ENCODE measurements at places on chromosomes 5 and 9.

- no peak for DNase-seq
These were observed 120.6 kb downstream of the TTLL11 start for GRCh38 chr9:121972501-121972981.

GRCh38 chr5:137561608-137562007 lies 62.5 kb upstream of the SPOCK1 start:
- no peak for DNase-seq

DNA sequence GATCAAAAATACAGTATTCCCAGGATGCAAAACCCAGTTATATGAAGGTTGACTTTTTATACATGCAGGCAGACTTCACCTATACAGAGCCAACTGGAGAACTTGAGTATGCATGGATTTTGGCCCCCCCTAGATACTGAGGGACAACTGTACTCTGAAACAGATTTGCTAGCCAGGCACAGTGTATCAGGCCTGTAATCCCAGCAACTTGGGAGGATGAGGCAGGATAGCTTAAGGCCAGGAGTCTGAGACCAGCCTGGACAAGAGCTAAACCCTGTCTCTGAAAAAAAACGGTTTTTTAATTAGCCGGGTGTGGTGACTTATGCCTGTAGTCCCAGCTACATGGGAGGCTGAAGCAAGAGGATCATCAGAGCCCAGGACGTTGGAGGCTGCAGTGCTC lies 21.9 kb downstream of the PTBP3 start:
- DNase-seq = no peak

- no peak for DNase-seq
These were observed 1472.5 kb upstream of the CDH6 start for GRCh38 chr5:29720954-29721353.

DNA sequence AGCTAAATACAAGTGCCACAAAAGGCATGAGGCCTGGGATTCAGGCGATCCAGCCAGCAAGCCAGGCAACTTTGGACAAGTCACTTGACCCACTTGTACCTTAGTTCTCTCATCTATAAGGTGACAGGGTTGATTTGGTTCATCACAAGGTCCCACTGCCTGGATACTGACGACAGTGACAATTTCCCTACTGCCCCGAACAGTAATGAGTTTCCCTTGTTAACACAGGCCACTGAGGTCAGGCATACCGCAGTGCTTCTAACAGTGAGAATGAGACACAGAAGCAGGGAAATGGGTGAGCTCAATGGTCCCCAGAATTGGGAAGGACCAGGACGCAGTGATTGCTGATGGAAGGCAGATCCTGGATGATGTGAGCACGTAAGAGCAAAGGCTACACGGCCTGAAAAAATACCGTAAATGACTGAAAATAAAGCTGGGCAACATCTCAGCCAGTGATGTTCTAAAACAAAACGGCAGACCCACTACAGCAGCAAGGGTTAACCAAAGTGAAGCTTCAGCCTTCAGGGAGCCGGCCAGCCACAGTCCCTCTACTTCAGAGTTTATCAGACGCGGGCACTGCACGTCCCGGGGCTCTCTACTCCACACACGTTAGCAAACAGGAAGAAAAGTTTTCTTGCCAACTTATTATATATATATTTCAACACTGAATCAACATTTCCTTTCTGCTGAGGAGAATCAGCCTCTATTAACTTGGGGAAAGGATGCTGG lies 846 bp downstream of the MGAT1 start:
- no peak for DNase-seq

GRCh38 chr5:160473681-160474080 lies 52.0 kb downstream of the PTTG1 start:
- no peak for DNase-seq

DNA sequence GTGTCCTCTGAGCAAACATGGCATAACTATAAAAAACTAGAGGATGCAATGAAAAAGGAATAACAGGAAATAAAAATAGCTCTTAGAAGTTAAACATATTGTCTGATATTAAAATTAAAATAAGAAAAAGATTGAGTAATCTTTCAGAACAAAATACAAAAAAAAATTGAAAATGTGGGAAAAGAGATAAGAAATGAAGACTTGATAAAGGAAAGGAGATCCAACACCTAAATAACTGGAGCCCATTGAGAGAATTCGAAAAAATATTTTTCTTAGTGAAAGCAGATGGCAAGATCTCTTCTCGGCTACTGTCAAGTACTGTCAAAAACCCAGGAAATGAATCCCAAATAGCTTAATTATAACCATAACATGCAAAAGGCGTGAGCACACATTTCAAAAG lies 24.9 kb downstream of the LIFR start:
- no peak for DNase-seq

DNA sequence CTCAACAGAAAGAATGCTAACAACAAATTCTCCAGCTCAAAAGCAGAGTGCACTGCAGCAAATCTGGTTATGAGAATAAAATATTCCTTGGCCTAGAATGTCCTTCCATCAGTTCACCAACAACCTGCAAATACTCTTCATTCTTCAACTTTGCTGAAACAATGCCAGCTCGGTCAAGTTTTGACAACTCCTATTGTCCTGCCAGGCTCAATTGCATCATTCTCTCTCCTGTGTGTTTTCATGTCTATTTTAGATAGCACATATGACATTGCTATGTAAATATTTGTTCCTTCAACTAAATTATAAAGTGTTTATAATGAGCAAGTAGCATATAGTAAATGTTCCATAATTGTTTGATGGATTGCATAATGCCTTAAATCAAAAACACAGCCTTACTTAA lies 463.8 kb downstream of the TLE1 start:
- no peak for DNase-seq

- DNase-seq = no peak
These were observed 50.5 kb upstream of the CTNNAL1 start for GRCh38 chr9:109063760-109064159.

DNA sequence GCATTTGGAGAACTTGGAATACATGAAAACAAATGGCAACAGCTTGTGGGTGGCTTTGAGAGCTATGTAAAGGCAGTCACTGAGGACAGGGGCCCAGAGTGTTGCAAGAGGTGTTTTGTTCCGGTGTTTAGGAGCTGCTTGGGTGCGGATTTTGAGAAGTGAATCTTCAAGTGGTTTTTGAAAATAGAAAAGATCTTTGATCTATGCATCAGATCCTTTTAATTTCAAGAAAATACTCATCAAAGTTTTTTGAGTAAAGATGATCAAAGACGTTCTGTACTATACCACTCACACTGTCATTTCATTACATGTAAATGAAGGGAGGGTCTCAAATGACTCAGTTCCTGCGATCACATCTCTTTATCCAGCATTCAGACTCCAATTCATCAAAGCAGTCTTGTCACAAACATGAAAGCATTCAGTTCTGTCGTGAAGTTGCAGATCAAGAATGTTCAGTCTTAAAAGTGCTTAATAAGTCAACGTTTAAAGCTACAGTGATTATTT lies 112.5 kb downstream of the WDR41 start:
- no peak for DNase-seq

DNA sequence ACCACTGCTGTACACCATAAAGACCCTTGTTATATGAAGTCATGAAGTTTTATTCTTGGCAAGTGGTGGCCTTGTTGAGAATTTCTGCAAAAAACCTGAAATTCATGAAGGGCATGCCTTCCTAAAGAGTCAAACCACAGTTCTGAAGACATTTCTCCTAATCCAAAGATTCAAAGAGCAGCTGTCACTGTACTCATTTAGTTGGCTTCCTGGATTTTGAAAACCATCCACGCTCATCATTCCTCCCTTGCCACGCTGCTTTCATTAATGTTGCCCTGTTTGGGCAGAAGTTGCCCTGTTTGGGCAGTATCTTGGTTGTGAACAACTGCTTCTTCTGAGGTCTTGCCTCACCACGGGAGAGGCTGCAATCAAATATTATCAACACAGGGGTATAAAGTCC lies 560.3 kb upstream of the TLE4 start:
- no peak for DNase-seq

DNA sequence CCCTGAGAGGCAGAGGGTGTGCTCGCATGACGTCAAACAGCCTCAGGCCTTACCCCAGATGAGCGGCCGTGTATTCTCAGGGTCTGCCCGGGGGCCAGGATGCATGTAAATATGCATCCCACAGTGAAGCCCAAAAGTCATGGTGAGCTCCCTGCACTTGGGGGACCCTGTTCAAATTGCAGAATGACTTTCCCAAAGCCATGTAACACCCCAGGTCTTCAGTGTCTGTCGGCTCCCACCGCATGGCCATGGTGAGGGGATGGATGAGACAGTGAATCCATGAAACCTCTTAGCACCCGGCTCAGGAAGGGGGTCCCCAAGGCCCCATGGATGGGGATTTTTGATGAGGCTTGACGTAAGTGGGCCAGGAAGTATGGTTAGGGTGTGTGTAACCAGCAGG lies 9.3 kb upstream of the COL5A1 start:
- no peak for DNase-seq

DNA sequence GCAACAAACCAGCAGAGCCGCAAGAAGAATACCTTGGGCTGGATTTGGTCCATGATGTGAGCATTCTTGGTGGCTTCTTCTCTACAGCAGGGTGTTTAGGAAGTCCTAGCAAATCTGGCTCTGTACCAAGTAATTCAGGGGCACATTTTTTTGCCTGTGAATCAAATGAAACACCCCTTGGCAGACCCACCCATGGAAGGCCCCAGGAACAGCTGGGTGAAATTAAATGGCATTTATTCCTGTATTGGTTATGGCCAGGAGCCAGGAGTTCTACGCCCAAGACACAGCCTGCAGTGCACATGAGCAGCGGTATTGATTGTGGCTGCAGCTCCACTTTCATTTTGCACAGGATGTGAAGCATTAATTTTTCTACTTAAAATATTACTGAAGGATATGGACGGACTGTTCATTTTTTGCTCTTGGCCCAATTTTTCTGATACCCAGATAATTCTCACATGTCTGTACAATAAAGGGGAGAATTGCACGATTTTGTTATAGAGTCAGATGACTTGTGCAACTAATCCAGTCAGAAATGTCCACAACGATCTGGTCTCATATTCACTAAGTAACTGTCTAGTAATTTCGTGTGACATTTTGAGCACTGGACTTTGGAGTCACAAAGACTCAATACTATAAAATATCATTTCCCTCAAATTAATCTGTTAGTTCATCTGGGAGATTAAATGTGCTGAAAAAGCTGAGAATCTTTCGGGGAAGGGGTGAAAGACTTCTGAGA lies 120.7 kb upstream of the APC start:
- DNase-seq = no peak

DNA sequence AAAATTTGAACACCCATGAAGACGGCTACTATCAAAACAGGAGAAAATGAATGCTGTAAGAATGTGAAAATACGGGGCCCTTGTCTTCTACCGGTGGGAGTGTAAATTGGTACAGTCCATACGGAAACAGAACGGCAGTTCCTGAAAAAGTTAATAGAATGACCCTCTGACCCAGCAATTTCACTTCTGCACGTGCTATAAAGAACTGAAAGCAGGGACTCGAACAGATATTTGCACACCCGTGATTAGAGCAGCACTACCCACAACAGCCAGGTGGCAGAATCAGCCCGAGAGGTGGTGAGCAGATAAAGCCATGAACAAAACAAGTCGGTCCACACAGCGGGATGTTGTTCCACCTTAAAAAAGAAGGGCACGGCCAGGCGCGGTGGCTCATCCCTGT lies 22.6 kb upstream of the SLC12A7 start:
- DNase-seq = no peak

DNA sequence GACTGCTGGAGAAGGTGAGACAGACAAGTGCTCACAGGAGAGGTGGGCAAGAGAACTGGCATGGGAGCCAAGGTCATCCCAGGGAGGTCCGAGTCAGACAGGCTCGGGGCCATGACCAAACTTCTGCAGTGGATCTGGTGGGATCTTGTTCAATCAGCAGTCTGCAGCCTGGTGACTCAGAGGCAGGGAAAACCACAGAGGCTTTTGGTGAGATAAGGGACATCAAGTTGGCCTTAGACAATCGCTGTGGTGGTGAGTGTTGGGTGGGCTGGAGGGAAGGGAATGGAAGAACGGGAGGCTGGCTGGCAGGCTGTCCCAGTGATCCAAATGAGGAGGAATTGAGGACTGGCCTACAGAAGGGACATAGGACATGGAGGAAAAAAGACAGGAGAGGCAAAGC lies 123.8 kb downstream of the TMEM174 start:
- no peak for DNase-seq

DNA sequence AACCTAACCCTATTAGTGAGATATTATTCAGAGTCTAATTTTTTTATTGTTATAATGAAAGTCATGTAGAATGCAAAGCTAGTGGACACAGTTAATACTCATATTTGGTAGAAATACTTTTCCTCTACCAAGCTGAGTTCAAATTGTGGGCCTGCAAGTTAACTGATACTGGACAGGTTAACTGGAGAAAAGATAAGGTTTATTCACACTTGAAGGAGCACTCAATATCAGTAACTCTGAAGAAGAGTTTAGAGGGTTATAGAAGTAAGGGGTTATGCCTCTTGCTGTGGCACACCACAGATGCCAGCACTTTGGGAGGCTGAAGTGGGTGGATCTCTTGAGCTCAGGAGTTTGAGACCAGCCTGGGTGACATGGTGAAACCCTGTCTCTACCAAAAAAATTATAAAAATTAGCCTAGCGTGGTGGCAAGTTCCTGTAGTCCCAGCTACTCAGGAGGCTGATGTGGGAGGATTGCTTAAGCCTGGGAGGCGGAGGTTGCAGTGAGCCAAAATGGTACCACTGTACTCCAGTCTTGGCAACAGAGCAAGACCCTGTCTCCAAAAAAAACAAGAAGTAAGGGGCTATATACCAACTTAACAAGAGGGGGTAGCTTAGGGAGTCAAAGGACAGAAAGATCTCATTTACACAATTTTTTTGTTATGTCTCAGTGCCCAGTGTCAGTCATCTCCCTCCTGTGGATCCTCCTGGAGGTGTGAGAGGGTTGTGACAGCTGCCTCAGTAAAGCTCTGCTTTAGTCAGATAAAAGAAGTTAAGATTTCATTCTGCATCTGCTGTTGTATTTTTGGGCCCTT lies 121.2 kb upstream of the GRHPR start:
- DNase-seq = no peak

DNA sequence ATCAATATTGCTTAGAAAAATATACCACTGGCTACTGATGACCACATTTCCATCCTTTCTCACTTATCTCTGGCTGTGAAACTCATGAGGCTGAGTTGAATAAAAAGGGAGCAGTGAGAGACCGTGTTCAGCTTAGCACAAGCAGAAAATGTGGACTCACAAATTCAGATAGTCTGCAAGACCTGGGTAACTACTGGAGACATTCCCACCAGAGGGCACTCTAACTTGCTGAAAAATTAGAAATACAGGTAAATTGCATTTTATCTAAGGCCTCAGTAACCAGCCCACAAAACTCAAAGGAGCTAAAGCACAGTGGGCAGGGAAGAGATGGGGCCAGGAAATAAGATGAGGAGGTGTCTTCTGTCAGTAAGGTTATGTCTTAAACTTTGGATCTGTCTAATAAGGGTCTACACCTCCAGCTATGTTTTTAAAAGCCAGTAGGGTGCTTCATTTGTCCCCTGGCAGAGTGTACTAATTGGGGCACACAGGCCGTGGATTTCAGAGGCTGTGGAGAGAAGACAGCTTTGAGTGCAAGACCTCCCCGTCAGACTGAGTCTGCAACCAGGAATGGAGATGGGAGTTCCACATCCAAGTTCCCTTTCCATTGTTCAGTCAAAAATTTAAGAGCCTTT lies 8.7 kb upstream of the NDUFB6 start:
- DNase-seq = peak; percentile 10
